ENCODE measurements at places on chromosomes 6 and 20. TPM values are rescaled to one million over a fixed set of nuclear protein-coding genes. Genes with fewer than 3 reads are reported as not detected.

PDYN gene
- not detected for total RNA-seq

SRSF12 gene
- total RNA-seq, result 0.33 TPM

PRICKLE4 gene
- total RNA-seq, result 0.26 TPM

LGSN gene
- total RNA-seq, result under 0.01 TPM

SLC13A3 gene
- total RNA-seq, result 4.1 TPM

UTRN gene
- total RNA-seq, result 93.2 TPM

CEP85L gene
- total RNA-seq, result 18.5 TPM
